ENCODE measurements at places on chromosomes 13 and 19.

DNA sequence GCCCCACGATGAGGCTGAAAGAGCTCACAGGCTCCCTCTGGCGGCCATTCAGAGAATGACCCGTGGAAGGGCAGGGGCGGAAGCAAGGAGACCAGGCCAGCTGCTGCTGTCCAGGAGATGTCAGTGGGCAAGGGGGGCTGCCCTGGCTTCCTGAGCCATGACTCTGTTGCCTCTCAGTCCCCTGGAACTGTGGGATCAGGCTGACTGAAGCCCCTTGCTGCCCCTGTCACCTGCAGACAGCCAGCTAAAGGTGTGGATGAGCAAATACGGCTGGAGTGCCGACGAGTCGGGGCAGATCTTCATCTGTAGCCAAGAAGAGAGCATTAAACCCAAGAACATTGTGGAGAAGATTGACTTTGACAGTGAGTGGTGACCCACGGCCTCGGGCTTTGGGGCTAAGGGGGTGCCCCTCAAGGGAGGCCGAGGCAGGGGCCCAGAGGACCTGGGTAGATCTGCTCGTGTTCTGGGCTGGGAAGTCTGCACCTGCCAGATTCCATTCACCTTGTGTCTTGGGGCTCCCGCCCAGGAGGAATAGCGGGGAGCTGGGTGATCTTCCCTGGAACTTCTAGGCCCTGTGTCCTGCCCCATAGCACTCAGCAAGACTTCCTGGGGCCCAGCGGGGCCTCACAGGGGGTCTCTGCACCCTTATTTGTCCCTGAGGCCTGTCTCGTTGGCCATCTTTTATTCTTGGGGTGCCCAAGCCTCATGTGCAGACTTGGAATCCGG, 12.5 kb upstream of the ACTN4 start:
- DNase-seq = no peak

DNA sequence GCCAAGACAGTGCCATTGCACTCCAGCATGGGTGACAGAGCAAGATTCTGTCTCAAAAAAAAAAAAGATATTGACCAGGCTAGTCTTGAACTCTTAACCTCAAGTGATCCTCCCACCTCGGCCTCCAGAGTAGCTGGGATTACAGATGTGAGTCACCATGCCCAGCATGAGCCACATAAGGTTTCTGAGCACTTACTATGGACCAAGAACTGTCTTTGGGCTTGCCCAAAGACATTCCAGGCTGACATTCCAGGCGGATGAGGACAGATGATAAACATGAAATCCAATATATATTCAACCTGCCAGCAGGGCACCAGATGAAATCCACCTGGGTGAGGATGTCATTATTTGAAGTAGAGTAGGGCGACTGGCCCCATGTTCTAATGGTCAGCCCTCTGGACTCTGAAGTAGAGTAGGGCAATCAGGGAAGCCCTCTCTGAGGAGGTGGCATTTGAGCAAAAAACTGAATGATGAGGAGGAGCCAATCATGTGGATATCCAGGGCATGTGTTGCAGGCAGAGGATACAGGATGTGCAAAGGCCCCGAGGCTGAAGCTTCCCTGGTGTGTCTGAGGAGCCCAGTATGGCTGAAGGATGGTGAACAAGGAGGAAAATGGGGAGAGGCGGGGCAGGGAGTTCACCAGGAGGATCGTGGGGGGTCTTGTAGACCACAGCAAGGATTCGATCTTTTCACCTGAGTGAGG, 4.0 kb downstream of the C19orf38 start:
- DNase-seq = no peak

DNA sequence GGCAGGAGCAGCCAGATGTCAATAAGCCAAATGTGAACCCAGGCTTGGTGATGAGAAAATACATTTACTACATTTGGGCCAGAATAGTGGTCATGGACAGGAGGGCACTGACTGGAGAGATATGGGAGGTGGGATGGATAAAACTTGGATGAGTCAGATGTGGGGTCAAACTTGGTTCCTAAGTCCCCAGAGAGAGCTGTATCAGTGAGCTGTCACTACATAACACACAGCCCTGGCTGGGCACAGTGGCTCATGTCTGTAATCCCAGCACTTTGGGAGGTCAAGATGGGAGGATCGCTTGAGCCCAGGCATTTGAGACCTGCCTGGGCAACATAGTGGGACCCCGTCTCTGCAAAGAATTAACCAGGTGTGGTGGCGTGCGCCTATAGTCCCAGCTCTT, 51.6 kb upstream of the EHD2 start:
- DNase-seq = no peak

DNA sequence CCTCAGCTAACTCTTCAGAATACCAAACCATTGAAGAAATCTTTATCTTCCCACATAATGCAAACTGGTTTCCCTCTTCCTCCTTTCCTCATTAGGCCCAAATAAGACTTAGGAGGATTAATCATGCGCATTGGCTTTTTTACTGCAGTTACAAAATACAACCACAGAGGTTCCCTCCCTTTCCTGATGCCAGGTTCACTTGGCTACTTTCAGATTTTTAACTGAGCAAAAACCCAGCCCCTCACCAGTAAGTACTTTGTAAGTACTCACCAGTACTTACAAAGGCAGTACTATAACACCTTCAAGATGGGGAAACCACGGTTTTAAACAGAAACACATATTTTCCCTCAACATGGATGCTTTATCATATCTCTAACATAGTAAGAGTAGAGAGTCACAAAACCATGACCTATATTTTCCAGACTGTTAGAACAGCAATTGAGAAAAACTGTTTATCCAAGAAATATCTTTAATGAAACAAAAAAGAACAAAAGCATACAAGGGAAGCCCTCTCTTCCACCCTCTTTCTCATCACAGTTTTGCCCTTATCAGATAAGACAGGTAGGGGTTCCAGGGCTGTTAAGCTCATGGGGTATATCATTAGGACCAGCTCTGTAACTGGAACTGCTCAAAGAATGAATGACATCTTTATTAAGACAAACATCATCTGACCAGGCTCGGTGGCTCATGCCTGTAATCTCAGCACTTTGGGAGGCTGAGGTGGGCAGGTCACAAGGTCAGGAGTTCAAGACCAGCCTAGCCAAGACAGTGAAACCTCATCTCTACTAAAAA, 12.7 kb downstream of the FOXO1 start:
- DNase-seq = no peak
